ENCODE measurements at places on chromosomes 2 and 18.

DNA sequence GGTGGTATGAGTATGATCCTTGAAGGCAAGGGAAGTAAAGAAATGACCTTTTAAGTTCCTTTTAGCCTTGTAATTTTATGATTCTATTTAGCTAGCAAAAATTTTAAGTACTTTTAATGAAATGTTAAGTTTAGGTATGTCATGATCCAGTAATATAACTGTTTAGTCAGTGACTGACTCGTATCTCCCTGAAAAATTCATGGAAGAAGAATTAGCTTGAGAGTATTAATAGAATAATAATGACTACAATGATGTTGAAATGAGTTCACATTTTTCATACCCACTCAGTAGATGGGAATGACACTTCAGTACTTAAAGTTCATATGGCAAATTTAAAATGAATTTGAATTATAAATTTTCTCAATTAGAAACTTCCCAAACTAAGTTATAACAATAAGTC, 14.6 kb downstream of the RAB3GAP1 start:
- no peak for DNase-seq

GRCh38 chr2:145374165-145374564, 854.2 kb upstream of the ZEB2 start:
- no peak for DNase-seq

GRCh38 chr2:150911766-150912280, 349.8 kb downstream of the RBM43 start:
- no peak for DNase-seq

DNA sequence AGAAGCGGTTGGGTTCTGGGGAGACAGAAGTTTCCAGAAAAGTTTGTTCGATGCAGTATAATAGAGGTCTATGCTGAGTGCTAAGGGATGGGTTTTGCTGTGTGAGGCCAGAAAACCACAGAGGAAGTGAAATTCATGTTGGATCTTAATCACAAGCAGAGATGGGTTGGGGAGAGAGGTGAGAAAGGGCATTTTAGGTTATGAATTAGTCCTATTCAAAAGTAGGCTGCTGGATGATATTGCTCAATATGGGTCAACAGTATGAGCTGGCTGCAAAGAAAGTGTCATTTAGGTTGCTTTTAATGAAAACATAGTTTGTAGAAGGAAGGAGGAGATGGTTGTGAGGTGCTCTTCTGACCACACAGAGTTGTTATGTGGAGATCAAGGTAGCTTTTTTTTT, 118.8 kb upstream of the LHCGR start:
- no peak for DNase-seq

DNA sequence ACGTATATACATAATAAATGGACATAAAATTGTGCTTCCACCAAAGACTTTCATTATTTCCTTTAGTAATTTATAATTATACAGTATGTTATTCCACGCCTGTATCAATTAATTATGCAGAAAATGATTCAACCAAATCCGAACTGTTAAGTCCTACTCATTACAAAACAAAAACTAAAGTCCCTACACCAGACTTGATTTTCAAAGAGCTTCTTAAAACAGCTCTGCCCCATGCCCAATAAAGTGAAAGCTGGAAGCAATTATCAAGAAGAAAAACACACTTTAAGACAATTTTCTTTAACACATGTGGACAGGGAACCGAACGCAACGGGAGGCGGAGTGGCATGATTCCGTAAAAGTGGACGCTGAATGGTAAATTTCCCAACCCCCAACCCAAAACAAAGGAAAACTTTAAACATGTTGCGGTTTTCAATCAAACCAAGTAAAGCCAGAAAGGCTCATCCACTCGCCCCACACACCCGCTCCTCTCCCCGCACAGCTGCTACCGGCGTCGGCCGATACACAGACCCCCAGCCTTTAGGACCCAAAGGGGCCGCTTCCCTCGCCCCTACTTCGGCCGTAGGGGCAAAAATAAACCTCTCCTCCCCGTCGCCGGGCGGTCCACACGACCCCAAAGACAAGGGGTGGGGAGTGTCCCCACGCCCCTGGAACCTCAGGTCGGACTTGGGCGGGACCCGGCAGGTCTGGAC, 705 bp downstream of the YES1 start:
- no peak for DNase-seq

DNA sequence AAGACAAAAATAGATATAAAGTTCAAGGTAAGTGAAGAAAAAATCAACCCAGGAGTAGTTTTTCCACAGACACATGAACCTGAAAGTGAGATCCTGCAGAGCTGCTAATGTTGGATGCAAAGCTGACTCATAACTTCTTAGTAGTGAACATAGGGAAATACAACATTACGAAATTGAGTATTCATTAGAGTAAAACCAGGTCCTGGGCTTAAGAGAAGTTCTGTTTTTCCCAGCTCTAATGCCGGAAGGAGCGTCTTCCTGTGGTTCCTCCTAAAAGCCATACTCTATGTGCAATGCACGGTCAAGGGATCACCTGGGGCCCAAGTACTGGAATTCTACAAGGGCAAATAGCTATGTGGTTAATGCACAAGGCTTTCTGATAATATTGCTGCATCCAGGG, 141.7 kb downstream of the RBMS1 start:
- no peak for DNase-seq

DNA sequence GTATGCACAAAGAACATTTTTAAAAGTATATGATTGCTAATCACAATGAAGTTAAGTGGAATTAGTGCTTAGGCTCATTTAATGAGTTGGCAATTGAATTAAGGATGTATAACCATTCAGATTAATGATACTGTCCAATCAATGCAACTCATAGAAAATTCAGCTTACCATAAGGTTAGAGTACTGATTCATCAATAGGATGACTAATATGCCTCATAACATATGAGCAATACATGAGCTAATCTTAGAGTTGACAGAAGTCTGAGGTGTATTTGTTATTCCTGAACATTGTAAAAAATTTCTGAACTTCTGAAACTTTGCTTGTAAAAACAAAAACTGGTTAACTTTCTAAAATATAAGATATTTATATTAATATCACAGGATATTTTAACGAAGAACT, 118.3 kb upstream of the NETO1 start:
- DNase-seq = no peak

GRCh38 chr2:152603166-152603565, 114.1 kb downstream of the PRPF40A start:
- DNase-seq = no peak

DNA sequence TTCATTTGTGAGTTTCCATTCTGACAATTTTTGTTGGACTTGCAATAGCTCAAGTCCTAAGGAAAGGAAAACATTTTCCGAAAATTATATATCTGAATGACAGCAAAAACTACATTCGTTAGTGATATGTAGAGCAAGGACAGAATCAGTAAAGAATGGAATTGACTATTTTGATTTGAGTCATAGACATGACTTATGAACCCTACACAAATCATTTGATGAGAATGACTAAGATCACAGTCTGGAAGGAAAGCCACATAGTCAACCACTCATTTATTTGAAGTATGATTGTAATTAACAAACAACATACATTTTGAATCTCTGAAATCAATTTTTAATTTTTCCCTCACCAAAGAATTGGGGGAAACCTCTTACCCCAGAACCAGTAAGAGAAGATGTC, 231.6 kb upstream of the CRIM1 start:
- no peak for DNase-seq

DNA sequence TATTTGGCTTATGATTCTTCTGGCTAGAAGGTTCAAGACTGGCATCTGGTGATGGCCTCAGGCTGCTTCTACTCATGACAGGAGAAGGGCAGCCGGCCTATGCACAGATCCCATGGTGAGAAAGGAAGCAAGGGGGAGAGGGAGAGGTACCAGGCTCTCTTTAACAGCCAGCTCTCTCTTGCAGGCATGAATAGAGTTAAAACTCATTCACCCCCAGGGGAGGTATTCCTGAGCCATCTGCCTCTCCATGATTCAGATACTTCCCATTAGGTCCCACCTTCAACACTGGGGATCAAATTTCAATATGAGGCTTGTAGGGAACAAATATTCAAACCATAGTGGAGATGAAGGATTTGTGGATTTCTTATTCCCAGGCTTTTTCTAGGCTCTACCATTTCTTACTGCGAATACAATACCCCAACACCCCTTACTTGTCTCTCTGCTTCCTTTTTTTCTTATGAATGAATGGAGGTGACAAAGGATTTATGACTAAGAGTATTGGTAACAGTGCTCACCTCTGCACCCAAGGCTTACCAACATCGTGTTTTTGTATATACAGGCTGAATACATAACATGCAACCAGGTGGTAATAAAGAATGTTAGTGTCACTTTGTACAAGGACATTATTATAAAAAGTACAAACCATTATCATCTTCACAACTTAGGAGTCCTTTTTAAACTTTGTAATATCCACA, 454.6 kb upstream of the TRIB2 start:
- DNase-seq = no peak

- no peak for DNase-seq
These were observed 1203.8 kb upstream of the PIK3C3 start for GRCh38 chr18:40751186-40751585.

GRCh38 chr18:37242091-37242490, 323.5 kb downstream of the CELF4 start:
- DNase-seq = no peak
